Epithelial cell of prostate (primary cell): ENCODE measurements at places on chromosomes 7 and 10.

- no peak for DNase-seq
Observed at GRCh38 chr7:46035166-46035565, 114.1 kb upstream of the IGFBP3 start.

DNA sequence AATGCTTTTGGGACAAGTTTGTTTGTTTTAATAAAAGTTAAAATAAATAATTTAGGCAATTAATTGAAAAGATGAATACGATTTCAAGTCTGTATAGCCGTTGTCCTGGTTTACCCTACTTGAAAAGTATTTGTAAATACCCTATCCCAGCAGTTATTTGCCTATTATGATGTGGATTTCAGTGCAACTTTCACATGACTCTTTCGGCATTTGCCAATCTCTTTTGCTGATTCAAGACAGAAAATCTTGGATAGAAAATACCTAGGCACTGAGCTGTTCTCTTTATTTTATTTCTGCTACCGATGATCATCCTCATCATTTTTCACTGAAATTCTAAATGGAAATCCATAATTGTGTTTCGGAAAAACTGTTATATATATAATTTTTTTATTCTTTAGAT, 125.9 kb upstream of the FZD8 start:
- no peak for DNase-seq

DNA sequence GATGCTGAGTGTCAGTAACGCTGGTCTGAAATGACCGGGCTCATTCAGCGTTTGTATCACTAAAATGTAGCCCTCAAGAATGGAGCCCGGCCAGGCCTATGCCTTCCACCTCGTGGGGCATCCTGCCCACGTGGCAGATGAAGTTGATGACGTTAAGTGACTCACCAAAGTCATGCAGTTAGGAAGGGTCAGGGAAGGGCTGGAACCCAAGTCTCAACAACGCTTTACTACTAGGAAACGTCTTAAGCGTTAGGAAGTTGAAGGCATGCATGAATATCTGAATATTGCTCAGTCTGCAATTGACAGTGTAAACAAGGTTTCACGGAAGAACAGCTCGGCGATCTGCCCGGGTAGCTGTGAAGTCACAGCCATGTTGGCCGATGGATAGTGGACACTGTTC, 14.0 kb upstream of the UBE3C start:
- DNase-seq = no peak

DNA sequence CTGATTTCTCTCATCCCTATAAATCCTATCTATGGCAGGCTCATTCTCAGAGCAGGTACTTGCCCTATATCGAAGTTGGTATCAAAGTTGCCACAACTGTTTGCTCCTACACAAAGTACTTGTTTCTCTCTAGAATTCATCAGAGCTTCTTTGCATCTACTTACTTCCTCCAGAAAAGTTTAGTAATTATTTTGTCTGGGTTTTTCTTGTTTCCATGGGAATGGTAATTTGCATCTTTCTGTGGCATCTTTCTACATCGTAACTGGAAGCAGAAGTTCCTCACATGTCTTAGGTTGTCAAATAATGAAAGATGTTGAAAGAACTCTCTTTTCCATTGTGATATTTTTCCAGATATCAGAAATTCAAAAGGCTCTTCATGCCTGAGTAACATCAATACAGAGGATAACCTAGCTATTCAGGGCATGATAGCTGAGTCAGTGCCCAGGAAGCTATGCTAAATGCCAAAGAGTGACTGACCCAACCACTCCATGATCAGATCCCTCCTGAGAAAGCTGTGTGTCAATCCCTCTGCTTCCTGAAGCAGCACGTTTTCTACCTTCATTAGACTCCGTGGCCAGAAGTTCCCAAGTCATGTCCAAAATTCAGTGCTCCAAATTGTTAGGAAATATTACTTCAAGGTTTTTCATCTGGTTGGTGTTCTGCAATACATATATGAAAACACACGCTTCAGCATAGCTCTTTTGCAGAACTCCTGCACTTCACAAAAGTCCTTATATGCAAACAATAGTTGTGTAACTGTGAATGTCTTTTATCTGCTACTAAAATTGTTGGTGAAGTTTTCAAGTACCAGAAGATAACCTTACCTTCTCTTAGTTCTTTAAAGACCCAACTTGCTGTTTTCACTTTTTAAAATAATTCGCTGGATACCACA, 216.5 kb downstream of the VTI1A start:
- no peak for DNase-seq

- DNase-seq = no peak
Observed at GRCh38 chr10:88193018-88193417, 329.6 kb downstream of the PTEN start.

DNA sequence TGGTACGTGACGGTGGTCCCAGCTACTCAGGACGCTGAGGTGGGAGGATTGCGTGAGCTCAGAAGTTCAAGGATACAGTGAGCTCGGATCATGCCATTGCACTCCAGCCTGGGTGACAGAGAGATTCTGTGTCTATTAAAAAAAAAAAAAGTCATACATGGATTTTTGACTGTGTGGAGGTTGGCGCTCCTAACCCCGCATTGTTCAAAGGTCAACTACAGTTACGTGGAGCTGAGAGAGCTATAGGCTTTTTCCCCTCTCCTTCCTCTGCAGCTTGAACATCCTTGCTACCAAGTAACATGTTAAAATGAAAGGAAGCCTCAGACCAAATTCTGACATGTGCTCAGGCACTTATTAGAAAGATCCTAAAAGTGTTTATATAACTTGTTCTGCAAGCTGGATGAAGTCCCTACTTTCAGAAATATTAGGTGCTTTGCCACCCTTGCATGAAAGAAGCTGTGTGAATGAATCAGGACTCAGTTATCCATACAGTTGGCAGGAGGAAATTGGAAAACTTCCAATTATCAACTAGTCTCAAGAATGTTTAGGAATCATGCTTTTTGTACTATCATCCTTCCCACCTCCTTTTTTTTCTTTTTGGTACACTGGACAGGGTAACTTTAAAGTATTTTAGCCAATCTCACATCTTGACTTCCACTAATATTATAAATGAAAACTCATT, 12.5 kb upstream of the ST7 start:
- DNase-seq = no peak

DNA sequence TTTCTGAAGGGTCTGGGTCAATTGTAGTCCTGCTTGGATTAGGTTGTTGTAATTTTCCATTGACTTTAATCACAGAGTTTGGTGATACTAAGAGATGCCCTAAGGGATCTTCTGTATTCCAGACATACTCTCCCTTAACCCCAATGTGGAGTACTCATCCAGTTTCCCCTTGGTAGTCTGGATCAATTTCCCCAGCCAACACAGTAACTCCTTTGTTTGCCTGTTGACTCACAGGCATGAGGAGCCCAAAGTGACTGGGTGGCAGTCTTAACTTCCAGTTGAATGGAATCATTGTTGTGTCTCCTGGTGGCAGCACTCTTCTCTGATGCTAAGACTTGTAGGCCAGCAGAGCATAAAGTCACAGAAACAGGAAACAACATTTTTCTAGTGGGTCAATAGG, 41.5 kb upstream of the PIK3CG start:
- peak; percentile 66 for DNase-seq

- DNase-seq = no peak
Observed at GRCh38 chr10:84948644-84949043, 620.3 kb downstream of the CCSER2 start.

DNA sequence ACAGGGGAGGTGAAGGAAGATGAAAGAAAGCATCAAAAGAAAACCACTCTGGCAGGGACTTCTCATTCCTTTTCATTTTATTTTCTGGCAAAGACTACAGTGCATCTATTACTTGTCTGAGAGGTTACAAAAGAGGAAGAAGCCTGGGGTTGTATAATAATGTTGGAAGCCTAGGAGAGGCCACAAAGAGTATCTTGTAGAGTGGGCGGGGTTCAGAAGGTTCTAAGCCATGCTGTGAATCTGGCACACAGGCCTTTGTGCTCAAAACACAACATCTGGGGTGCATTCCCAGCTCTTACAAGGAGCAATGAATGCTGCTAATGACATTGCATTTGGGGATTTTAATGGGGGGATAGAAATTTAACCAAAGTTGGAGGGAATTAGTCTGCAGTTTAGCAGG, 49.4 kb downstream of the MRPL32 start:
- DNase-seq = no peak

DNA sequence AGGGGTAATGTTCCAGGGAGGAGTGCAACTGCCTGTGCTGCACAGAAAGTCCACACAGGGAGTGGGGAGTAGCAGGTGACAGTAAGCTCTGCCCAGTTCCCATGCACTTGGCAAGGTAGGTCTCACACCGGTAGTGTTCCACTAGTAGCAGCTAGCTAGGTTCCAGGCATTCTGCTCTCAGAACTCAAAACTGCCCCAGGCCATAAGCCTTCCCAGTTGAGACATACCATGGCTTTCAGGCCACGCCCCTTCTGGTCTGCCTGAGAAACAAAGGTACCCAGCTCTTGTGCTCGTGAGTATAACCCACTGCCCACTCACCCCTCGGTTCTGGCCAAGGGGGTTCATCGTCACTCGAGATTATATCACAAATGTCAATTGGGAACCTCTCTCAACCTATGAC, 12.6 kb downstream of the CASP7 start:
- DNase-seq = no peak

DNA sequence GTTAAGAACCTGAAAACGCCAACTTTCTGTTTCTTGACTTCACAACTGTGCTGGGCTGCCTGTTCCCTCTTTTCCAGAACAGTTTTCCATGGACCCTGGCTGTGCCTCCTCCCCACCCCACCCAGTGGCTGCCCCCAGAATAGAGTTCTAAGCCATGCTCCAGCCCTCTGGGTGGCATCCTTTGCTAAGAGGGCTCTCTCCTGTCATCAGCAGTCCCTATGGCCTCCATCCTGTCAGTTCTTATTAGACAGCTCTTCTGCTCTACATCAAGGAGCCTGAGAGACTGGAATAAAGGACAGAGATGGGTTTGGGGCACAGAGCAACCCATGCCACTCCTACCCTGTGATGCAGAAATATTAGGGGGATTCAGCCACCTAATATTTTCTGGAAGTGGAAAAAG, 13.9 kb upstream of the LRRC4 start:
- DNase-seq = no peak

DNA sequence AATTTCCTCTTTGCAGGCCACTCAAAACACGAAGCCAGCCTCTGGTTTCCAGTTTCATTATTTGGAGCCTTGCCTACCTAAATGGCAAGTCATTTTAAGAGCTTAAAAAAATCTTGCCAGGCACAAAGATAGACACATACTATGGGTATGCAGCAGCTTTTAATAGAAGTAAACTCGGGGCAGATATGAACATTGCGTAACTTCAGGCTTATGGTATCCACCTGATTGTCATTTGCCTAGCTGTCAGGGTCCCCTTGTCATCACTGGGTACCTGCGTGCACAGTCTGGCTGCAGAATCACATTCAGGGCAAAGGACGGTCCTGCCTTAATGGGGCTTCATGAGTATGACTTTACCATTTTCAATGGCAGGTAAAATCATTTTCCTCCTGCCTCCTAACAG, 466.1 kb upstream of the NRP1 start:
- no peak for DNase-seq

DNA sequence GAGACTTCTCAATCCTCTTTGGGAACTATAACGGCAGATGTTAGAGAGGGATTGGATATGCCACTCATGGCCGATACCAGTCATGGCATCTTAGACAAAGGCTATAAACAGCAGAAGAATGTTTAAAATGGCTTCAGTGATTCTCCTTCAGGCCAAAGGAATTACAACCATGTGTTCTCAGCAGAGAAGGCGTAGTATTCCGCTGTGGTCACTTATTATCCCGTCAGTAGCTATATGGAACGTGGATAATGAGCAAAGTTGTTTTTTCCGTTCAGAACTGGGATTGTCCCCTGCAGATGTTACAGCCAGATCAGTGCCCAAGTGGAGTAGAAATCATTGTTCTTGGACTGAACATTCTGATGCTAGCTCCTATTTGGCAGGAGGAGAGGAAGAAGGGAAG, 43.1 kb downstream of the TEX36 start:
- DNase-seq = no peak

DNA sequence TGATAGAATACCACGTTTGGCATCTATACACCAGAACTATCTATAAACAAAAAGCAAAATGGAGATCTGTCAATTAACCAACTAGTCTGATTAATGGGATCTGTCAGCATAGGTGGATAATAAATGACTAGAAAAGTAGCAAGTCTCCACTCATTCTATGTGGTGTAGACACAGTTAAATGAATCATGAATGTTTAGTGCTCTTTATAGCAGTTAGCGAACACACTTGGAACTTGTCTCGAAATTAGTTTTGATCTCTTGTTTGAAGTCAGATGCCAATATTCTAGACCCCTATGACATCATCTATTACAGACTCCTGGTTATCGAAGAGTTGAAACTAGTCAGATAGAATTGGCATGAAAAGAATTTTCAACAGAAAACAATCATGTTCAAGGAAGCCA, 259.7 kb downstream of the AHR start:
- DNase-seq = no peak

DNA sequence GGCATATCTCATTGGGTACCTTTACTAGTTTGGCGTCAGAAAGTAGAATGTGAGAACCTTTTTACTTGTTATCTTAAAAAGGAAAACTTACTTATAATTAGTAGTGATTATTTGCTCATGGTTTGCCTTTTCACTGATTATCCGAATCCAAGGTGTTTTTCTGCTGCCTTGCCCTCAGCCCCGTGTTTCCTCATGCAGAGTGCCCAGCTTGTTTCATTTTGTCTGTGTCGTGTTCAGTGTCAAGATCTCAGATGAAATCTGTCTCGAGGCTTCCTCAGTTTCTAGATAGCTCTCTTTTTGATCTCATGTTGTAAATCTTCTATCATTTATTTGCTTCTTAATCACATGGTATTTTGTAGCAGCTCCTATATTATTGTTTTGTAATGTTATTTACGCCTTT, 30.1 kb downstream of the RPA3 start:
- DNase-seq = no peak

DNA sequence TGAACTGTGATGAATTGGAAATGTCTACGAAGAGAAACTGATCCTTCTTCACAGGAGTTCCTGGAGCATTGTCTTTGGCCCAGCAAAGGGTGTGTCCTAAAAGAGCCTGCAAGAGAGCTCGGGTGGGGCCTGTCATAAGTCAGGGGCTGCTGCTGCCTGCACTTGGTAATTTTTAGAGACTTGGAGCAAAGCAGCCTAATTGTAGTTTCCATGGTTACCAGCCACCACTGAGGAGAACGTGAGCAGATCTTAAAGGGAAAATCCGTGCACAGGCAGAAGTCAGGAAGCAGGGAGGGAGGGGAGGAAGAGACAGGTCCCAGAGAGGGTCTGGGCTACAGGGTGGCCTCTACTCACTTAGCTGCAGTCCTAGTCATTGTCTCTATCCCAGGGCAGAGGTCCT, 463.6 kb downstream of the PLXNA4 start:
- DNase-seq = no peak

DNA sequence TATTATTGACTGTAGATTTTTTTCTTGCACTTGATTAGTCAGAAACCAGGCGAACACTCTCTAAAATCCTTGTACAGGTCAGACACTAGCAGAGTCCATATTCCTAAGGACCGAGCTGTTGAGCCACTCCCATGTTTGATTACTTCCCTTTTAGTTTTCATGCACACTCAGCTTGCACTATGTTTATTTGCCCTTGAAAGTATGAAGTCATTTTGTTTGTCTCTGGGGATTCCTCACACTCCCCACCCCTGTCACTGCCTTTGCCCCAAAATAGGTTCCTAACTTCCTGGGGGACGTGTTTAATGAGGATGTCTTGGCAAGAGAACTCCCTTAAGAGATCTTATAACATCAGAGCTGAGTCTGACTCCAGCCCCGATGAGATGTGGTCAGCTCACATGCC, 182.1 kb downstream of the EVX1 start:
- DNase-seq = no peak
